ENCODE measurements at places on chromosomes 1 and 21. TPM values are rescaled to one million over a fixed set of nuclear protein-coding genes. Genes with fewer than 3 reads are reported as not detected.
A peak's percentile ranks its signal among the peaks of the same experiment; 100 is the strongest.

DNA sequence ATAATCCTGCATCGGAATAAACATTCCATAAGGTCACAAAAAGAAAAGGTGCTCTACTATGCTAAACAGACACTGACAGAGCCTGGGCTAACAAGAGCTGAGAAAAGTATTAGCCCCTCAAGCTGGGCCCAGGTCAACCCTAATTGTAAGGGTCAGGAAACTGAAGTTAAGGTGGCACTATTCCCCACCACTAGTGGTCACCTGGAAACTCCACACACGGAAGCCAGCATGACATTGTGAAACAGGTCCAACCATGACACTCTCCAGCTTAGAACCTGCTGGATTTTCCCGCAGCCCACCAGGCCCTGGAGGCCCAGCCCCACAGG lies 1.2 kb downstream of the PTTG1IP start:
- peaks cover 16% of the 10 kb centered on the region for H3K36me3 ChIP-seq
- peak overlapping the region; percentile 92 for H3K4me3 ChIP-seq
- no peaks in the 10 kb centered on the region for H3K27me3 ChIP-seq
- H3K27ac ChIP-seq = peak overlapping the region; percentile 70
- H3K4me1 ChIP-seq = peaks cover 62% of the 10 kb centered on the region

GRCh38 chr1:204846546-204846945 lies 24.1 kb upstream of the NFASC start:
- no peak overlapping the region for H3K4me3 ChIP-seq
- DNase-seq = no peak
- peaks cover 2% of the 10 kb centered on the region for H3K4me1 ChIP-seq

- no peaks in the 10 kb centered on the region for H3K4me1 ChIP-seq
- peaks cover 20% of the 10 kb centered on the region for H3K27me3 ChIP-seq
- no peak overlapping the region for H3K4me3 ChIP-seq
- no peak overlapping the region for H3K27ac ChIP-seq
Observed at GRCh38 chr21:37939251-37939650, 23.0 kb upstream of the KCNJ6 start.

Gene TMCO4
- total RNA-seq = 13.9 TPM

Gene MIXL1
- total RNA-seq = not detected

DNA sequence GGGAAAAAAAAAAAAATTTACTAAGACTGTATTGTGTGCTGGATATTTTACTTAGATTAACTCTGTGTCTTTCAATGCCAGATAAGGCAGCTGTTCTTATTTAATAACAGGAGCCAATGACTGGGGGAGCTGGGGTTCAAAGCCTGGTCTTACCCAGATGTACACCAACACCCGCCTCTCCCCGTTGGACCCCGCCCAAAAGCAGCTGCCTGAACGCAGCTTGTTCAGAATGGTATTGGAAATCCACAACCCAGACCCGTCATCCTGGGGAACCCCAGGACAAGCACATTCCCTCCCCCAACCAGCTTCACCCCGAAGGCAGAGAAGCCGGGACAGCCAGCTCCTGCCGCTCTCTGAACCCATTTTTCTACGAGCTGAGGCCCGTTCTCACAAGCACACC lies 113.6 kb upstream of the TMPRSS2 start:
- DNase-seq = no peak
- peaks cover 48% of the 10 kb centered on the region for H3K27me3 ChIP-seq
- H3K4me1 ChIP-seq = no peaks in the 10 kb centered on the region

- peak overlapping the region; percentile 96 for H3K27ac ChIP-seq
- peak; percentile 88 for DNase-seq
- H3K4me1 ChIP-seq = peaks cover 88% of the 10 kb centered on the region
- no peaks in the 10 kb centered on the region for H3K27me3 ChIP-seq
Observed at GRCh38 chr1:24996983-24997893, 67.2 kb upstream of the RUNX3 start.

- H3K4me3 ChIP-seq = no peak overlapping the region
- H3K36me3 ChIP-seq = peaks cover 3% of the 10 kb centered on the region
- no peaks in the 10 kb centered on the region for H3K27me3 ChIP-seq
- no peak for DNase-seq
Observed at GRCh38 chr1:84877592-84877991, 15.4 kb downstream of the LPAR3 start.

DNA sequence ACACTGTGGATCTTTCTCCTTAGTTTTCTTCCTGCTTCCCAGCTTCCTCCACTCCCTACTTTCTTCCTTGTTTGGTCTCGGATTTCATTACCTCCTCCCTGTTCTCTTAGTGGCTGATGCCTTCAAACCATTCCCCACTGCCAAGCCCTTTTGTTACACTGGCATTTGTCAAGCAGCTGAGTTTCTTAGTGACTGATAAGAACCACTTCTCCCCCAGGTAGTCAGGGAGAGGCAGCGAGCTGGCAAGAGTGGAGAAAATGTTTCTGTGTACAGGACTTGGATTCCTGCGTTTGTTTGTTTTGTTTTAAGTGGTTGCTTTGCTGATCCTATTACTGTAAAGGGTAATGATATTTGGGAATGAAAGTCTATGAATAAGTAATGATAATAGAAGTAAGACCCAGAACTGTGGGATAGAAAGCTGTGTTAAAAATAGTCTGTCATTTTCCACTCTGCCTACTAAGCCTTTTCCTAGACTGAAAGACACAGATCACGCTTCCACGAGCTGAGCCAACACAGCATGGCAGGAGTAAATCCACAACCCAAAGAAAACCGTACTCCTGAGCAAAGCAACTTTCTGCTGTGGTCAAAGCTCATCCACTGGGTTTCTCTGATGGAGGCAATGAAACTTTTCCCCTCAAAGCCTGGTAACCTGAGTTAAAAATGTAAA lies 10.1 kb upstream of the SERTAD4 start:
- H3K27me3 ChIP-seq = peaks cover 30% of the 10 kb centered on the region

Gene GLIS1
- 0.10 TPM for total RNA-seq

DNA sequence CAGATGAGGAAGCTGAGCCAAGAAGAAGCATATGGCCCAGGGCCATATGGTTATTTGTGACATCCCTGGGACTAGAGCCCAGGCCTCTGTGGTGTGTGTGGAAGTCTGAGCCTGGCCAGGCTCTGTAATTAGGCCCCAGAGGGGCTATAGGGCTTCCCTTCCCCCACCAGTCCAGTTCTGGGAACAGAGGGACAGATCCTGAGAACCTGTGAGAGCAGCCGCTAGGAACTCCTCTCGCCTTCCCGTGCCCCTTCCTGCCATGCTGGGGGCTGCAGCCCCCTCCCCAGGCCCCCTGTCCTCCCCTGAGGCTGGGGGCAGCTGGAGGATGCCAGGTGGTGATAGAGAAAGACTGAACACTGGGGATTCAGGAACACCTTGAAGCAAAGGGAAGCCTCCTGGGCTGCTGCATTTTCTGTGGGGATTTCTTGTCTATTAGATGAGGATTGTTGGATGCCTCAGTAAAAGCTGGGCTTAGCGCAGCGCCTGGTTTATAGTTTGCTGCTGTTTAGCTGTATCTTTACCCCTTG lies 33.3 kb downstream of the COQ8A start:
- no peaks in the 10 kb centered on the region for H3K4me1 ChIP-seq
- H3K27me3 ChIP-seq = no peaks in the 10 kb centered on the region

DNA sequence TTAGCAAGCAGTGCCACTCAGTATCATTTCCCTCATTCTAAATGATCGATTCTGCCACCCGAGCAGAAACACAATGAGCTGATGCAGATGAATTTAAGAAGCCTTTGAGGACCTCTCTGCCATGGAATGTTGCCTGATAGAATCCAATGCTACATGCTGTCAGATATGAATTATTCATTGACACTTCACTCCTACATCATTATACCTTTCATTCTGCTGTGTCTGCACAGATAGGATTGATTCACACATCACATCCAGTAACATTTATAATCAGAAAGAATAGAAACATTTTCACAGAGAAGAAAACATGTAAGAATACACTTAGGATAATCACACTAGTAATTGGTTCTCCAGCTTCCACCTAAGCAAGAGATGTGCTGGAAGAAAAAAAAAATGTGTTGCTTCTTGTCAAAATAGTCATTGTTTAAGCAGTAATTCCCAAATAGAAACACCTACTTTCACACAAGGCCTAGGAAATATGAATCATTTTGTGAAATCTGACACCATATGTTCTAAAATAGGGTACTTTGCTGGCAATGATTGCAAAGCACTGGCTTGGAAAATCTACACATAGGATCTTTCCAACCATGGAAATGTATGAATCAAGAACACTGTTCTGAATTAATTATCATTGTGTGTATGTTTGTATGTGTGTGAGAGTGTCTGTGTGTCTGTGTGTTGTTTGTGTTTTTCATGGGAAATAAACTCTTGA lies 110.1 kb downstream of the GRIK1 start:
- no peak overlapping the region for H3K27ac ChIP-seq
- no peaks in the 10 kb centered on the region for H3K36me3 ChIP-seq
- H3K27me3 ChIP-seq = no peaks in the 10 kb centered on the region
- H3K4me1 ChIP-seq = no peaks in the 10 kb centered on the region
- H3K4me3 ChIP-seq = no peak overlapping the region
- DNase-seq = no peak

DNA sequence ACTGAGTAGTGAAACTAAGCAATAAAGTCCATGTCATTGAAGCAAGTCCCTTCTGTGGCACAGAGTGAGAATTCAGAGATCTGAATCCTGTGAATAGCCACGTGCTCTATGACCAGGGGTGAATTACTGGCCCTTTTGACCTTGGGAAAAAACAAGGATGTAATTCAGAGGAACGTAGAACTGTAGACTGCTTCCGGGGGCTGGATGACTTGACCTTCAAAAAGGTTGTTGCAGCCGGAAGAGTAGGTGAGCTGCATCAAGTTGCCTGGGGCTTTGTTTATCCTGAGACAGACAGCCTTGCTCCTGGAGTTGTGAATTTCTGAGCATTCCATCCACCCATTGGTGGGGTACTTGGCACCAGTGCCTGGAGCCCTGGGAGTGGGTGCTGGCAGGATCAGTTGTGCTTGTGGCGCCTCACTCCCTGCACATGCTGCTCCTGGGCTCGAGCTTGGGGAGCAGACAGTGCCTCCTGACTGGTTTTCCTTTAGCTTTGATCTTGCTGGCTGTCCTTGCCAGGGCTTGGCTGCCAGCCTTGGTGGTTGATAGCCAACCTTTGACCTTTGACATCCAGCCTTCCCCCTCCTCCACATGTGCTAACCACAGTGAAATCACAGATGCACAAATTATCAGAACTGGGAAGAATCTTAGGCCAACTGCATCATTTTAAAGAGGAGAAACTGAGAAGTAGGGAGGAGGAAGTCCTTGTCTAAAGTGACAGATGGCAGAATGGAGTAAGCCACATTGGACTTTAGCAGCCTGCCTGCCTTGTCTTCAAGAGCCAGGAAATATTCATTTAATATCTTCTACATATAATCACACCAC lies 16.2 kb upstream of the MYOG start:
- H3K27me3 ChIP-seq = peaks cover 9% of the 10 kb centered on the region
- no peak overlapping the region for H3K27ac ChIP-seq
- DNase-seq = no peak
- no peak overlapping the region for H3K4me3 ChIP-seq
- no peaks in the 10 kb centered on the region for H3K36me3 ChIP-seq

DNA sequence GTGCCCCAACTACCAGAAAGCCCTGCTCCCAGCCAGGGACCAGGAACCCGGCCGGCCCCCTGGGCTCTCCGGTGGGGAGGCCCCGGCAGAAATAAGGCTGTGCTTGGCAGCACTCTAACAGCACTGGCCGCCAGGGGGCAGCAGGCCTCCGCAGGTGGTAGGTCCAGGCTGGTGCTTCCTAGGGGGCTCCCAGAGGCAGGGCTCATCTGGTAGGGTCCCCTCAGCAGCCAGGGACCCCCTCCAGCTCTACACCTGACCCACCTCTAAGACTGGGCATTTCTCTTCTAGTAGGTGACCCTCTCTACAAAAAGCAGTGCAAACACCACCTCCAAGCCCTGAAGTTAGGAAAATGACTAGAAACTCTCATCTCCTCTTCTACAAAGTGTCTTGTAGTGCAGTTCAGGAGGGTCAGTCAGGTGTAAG lies 85.6 kb downstream of the STUM start:
- peaks cover 28% of the 10 kb centered on the region for H3K36me3 ChIP-seq
- peak overlapping the region; percentile 36 for H3K4me3 ChIP-seq
- peak overlapping the region; percentile 96 for H3K27ac ChIP-seq
- no peaks in the 10 kb centered on the region for H3K27me3 ChIP-seq

Gene LINGO4
- total RNA-seq = not detected

- no peak overlapping the region for H3K27ac ChIP-seq
- no peaks in the 10 kb centered on the region for H3K36me3 ChIP-seq
- no peaks in the 10 kb centered on the region for H3K4me1 ChIP-seq
- peaks cover 32% of the 10 kb centered on the region for H3K27me3 ChIP-seq
- DNase-seq = no peak
Observed at GRCh38 chr1:37726751-37727585, 34.7 kb downstream of the CDCA8 start.

DNA sequence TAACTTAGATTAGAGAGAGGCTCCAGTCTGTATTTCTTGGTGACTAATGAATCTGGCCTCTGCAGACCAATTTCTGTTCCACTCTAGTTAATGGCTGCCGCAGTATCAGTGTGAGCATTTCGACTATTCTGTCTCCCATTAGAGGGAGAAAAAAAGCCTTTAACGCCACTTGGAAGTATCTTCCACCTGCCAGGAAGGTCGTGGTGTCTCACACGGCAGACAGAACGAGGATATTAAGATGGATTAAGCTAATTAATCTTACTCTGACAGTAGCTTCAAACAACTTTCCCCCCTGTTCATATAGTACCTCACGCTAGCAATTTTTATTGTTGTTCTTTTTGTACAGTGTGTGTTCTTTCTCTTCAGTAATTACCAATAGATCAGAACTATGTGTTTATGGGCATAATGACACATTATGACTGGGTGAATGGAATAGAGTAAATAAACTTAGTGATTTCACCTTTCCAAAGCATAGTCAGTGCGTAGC lies 153.8 kb downstream of the ADGRL2 start:
- no peak overlapping the region for H3K4me3 ChIP-seq
- no peaks in the 10 kb centered on the region for H3K4me1 ChIP-seq
- no peak overlapping the region for H3K27ac ChIP-seq
- H3K36me3 ChIP-seq = no peaks in the 10 kb centered on the region

Gene AQP10
- total RNA-seq = not detected
